ENCODE measurements at places on chromosomes 3 and 15.

DNA sequence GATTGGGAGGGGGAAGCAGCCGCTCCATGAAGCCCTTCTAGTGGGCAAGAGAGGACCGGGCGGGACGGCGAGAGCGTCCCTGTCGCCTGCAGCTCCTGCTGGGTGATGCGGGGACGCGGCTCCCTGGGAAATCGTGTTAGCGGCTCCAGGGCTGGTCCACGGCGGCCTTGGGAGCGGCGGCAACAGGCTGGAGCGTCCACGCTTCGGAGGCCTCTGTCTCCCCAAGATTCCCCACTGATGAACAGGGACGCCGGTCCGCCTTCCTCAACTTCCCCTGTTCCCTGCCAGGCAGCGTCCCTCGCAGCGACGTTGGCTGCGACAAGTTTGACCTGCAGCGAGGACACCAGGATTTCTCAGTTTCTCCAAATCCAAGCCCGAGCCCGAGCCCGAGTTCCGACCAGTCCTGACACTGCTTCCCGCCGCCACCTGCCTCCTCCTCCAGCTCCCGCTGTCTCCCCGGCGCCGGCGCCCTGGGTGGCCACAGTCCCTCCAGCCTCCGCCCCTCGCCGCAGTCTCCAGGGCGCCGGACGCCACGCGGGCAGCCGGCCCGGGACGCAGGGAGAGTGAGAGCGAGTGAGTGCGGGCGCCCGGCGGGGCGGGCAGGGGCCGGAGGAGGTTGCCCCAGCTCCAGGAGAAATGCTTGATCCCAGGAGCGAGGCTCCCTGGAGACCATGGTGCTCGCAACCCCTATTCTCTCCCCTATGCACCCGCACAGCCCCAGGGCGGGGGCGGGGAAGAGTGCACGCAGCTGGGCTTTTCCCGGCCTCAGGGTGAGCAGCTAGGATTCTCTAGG is 78.1 kb upstream of the RNF7 start:
- peak; percentile 9 for DNase-seq

DNA sequence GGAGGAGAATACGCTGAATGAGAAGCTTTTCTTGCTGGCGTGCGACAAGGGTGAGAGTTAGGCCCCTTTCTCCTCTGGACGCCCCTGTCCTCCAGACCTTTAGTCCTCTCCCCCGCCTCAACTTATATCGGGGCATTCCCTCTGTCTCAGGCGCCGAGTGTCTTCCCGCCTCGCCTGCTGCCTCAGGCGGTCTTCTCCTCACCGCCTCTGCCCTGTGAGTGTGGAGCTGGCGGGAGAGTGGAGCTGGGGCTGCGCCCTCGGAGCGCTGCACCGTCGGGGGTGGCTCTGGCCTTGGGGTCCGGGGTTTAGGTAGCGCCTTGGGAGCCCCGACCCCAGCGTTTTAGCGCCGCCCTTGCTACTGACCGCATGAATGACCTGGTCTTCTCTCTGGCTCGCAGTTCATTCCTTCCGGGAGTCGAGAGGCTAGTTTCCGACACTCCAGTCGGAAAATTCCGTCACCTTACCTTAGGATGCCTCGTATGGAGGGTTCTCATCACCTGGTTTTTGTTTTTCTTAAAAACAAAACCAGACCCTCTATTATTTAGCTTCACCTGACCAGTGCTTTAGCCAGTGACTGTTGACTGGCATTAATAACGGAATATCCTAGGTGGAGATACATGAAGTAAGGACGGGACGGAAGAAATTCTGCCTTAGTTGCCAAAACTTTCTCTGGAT is 985 bp downstream of the TRPC1 start:
- DNase-seq = no peak

DNA sequence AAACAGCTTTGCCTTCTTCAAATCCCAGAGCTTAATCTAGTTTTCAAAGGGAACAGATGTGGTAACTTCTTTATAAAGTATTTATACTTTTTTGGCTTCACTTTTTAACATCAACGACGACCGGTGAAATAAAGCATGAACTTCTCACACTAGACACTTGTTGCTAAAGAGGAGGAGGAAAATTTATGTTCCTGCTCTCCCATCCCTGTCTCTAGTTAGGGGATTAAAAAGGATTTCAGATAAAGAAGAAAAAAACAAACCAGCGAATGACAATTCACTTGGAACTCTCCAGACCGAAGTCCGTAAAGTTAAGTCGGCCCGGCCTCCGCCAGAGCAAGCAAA is 672 bp downstream of the NEDD4 start:
- no peak for DNase-seq

DNA sequence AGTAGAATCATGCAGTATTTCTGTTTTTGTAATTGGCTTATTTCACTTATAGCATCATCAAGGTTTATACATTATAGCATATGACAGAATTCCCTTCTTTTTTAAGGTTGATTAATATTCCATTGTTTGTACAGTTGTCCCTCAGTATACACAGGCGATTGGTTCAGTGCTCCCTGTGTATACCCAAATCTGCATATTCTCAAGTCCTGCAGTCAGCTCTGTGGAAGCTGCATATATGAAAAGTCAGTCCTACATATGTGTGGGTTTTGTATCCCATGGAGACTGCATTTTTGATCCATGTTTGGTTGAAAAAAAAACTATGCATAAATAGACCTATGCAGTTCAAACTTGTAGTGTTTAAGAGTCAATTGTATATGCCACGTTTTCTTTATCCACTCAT is 127.7 kb downstream of the ISL2 start:
- DNase-seq = no peak

DNA sequence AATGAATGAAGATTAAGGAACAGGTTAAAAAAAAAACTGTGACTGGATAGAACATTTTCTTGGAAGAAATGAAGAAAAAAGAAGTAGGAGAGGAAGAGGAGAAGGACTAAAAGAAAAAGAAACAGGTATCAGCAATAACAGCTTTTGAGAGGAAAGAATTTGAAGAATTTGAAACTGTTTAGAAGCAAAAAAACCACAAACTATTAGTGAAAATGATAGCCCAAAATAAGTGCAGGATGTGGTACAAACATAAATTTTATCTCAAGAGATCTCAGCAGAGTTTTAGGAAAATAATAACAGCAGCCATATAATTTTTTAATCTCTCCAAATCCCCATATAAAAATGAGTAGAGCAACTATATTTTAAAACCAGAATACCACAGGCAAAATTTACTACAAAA is 8.8 kb upstream of the A4GNT start:
- DNase-seq = no peak

GRCh38 chr3:13473020-13473419 is 7.1 kb upstream of the HDAC11 start:
- DNase-seq = no peak

- no peak for DNase-seq
These were observed 38.1 kb upstream of the IGDCC4 start for GRCh38 chr15:65460741-65461347.

- no peak for DNase-seq
These were observed 30.7 kb downstream of the SACM1L start for GRCh38 chr3:45719655-45720487.

DNA sequence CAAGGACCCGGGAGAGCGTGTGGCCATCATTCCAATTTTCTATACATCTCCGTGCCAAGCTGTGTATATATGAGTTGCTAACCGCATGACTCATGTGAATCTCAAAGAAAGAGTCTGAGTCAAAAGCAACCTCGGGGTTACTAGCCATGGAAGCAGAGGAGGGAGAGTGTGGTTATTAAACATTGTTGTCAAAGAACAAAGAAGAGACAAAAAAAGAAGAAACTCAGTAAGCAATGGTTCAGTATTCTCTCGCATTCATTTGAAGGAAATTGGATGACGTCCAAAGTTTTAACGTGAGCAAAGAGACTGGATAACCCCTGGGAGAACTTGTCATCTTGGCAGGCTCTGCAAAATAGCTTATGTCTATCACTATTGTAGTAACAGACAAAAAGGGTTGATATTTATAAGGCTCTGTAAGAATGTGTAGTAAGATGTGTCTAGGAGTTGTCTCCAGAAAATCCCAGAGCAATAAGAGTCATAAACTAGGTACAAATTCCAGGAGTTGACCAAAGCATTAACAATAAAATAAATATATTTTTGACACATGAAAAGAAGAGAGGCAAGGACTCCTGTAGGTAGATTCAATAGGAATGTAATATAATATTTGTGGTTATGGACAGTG is 52.8 kb upstream of the GRM7 start:
- no peak for DNase-seq

All from thoracic aorta (tissue), 2 donors.